ENCODE measurements at places on chromosomes 5 and 9.

DNA sequence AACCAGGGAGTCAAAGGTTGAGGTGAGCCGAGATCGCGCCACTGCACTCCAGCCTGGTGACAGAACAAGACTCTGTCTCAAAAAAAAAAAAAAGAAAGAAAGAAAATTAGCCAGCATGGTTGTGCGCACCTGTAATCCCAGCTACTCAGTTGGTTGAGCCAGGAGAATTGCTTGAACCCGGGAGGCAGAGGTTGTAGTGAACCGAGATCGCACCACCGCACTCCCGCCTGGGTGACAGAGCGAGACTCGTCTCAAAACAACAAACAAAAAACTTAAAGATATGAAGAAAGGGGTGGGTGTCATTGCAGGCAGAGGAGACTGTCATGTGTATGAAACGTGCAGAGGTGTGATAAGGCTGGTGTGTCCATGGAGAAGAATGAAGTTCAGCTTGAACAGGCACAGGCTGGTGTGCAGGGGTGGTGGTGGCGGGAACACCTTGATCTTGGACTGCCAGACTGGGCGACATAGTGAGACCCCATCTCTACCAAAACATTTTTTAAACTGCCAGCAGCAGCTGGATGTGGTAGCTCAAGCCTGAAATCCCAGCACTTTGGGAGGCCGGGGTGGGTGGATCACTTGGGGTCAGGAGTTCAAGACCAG lies 69.6 kb downstream of the UGCG start:
- no peak for DNase-seq

DNA sequence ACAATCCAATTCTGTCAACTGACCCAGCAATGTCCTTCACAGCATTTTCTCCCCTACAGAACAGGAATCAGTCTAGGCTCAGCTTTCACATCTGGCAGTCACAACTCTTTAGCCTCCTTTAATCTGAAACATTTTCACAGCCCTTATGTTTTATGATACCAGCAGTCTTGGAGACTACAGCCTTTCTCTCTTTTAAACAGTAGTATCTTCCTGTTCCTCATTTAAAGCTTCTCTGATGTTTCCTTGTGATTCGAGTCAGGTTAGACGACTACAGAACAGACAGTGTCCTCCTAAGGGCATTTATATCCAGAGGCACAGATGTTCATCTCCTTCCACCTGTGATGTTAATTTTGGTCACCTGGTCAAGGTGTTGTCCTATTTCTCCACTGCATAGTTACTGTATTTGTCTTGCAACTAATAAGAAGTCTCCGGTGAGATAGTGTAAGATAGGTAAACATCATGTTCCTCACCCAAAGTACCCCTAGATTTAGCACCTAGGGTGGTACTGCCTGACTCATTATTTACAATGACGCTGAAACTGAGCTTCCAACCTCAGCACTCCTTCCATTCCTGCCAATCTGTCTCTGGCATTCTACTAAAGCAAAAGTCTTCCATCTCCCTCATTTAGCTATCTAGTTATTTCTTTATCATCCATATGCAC lies 20.7 kb downstream of the TTC39B start:
- DNase-seq, result no peak

DNA sequence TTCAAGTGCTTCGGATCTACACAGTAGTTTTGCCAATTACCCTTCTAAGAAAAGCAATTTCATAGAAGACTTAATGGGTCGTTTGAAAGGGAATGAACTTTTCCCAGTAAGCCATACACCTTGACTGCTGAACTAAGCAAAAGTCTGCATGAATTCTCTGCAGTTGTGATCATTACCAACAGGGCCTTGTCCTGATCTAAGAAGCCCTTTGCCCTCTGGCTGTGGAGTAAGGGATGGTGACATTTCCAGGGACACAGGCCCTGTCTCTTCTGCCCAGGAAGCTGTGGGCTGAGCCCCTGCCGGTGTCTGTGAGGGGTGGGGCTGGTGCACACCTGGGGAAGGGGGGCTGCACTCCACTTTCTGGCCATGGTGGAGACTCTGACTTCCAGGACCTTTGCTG lies 30.5 kb downstream of the ZDHHC11 start:
- no peak for DNase-seq

DNA sequence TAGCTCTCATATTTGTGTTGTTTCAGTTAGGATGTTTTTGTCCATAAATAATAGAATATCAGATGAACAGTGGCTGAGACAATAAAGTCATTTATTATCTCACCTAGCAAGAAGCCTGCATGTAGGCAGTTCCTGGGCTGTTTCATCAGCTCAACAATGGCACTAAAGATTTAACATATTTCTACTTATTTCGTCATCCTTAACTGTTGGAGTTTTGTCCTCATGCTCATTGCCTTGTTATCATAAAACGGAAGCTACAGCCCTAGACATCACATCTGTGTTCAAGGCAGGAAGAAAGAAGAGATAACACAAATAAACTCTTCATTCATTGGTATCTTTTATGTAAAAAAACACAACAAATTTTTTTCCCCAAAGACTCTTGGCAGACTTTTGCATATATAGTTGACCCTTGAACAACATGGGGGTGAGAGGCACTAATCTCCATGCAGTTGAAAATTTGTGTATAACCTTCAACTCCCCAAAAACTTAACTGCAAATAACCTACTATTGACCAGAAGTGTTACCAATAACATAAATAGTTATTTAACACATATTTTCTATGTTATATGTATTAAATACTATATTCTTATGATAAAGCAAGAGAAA lies 277.2 kb upstream of the ADRA1B start:
- no peak for DNase-seq

- no peak for DNase-seq
Measured at GRCh38 chr5:76571559-76571958, 51.6 kb downstream of the F2RL2 start.

DNA sequence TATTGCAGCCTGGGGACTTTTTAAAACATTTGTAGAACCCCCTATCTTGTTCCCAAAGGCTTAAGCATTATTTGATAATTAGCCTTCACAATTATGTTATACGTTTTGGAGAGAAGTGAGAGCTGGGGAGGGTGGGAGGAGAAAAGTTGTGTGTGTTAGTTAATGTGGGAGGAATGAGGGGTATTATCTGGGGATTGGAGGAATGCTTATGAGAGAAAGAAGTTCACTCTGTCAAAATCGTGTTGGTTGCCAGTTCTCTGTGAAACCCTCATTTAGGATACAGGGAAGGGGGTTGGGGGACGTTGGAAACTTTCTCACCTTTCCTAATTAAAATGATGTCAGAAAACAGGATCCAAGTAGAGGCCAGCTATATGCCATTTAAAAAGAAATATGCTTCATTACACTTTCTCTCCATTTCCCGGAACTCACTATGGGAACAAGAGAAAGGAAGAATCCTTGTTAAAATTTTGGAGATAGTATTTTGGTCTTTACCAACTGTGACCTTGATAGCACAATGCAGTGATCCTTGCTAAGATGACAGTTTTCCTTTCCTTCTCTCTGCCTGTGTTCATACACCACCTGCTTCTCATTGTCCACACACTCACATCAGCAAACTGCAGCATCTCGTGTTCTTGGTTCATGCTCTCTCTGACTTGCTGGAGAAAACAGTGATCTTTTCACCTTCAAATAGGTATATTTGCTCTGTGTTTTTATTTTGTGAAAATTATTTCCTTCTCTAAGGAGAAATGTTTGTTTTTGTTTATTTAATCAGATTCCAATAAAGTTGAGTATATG lies 336.7 kb upstream of the CLINT1 start:
- no peak for DNase-seq

- DNase-seq, result no peak
Measured at GRCh38 chr5:191949-192690, 825 bp downstream of the LRRC14B start.

GRCh38 chr5:55035480-55035879 lies 11.4 kb downstream of the GZMK start:
- no peak for DNase-seq

- no peak for DNase-seq
Measured at GRCh38 chr9:105074491-105074890, 146.5 kb upstream of the ABCA1 start.

GRCh38 chr5:122129306-122129705 lies at the start of gene ZNF474:
TSS of gene ZNF474 (plus strand) at chr5:122129546. CDS start at chr5:122151991, 22,445 bp downstream.
- DNase-seq, result no peak

GRCh38 chr9:93122721-93123221 lies 11.3 kb downstream of the NINJ1 start:
- no peak for DNase-seq

DNA sequence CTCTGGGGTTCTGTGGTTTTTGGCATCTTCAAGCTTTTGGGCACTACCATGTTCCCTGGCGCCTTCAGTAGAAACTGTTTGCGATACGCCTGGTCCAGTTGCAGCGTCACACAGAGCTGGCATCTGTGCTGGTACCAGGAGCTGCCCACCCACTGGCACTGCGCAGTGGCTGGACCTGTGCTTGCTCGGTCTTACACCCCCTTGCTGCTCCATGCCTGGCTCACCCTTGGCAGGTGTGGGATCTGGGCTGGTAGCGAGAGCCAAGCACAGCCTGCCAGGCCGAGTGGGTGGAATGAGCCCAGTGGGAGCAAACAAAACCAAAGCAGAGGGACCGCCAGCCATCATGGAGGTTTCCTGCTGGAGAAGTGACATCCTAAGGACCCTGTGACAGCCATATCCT lies 170.2 kb upstream of the IRX2 start:
- DNase-seq, result no peak

DNA sequence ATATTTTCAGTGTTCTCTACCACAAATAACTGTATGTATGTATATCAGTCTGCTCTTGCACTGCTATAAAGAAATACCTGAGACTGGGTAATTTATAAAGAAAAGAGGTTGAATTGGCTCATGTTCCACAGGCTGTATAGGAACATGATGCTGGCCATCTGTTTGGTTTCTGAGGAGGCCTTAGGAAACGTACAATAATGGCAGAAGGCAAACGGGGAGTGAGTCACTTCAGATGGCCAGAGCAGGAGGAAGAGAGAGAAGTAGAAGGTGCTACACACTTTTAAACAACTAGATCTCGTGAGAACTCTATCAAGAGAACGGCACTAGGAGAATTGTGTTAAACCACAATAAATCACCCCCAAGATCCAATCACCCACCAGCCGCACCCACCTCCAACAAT lies 121.7 kb downstream of the ADAMTS6 start:
- no peak for DNase-seq

- no peak for DNase-seq
Measured at GRCh38 chr5:33258553-33258952, 182.2 kb upstream of the TARS1 start.

GRCh38 chr5:134392301-134392700 lies 19.4 kb downstream of the CDKN2AIPNL start:
- no peak for DNase-seq

DNA sequence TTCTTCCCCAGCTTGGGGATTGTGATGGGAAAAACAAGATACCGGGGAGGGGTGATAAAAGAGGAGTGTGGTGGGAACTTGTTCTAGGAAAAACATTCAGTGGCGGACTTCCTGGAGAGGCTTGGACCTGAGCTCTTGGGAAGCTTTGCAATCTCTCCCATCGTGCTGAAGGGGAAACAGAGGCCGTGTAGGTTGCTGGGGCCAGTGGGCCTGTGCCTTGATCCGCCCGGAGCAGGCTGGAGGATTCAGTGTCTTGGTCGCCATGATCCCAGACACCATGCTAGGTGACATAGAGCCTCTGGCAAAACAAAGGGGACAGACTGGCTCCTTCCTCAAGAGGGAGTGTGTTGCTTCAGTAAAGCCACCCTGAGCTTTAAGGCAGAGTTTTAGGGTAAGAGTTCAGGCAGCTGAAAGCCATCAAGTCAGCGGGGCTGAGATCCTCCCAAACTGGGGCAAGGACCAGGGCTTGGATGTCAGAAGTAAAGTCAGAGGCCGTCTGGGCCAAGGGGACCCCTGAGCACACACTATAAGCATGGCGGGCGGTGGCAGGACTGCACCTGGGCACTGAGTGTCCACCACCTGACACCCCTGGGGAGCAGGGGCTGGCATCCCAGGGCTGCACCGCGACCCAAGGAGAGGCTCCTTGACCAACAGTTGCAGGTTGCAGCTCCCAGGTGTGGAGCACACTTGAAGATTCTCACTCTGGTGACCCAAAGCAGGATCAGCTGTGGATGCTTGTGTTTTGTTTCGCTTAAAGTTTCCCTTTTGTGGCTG lies 44.7 kb downstream of the TRIP13 start:
- no peak for DNase-seq

DNA sequence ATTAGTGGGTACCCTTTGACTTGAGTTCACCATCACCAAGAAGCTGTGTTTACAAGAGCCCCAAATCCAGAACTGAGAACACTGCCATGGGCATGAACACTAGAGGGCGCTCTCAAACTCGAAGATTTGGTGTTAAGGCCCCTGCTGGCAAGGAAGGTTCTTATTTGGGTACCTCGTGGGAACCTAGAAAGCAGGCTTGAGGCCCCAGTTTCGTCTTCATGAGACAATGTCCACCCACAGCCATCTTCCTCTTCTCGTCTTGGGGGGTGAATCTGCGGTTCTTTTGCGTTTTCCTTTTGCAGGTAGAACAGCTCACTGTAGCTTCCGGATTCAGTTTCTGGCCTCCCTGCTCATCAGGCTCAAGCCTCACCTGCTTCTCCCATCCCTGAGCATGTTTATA lies 184.0 kb downstream of the SEMA5A start:
- DNase-seq, result peak; percentile 81

- DNase-seq, result no peak
Measured at GRCh38 chr9:118271936-118272335, 567.7 kb downstream of the TLR4 start.

Measured in NCI-H2081 (cell line).